ENCODE measurements at places on chromosomes 5 and 9.

GRCh38 chr9:109372246-109372645, 51.4 kb upstream of the EPB41L4B start:
- DNase-seq = no peak

- DNase-seq = no peak
These were observed 115.7 kb downstream of the TLE1 start for GRCh38 chr9:81573415-81574321.

GRCh38 chr9:8713811-8714165, 914.2 kb upstream of the DMAC1 start:
- no peak for DNase-seq

DNA sequence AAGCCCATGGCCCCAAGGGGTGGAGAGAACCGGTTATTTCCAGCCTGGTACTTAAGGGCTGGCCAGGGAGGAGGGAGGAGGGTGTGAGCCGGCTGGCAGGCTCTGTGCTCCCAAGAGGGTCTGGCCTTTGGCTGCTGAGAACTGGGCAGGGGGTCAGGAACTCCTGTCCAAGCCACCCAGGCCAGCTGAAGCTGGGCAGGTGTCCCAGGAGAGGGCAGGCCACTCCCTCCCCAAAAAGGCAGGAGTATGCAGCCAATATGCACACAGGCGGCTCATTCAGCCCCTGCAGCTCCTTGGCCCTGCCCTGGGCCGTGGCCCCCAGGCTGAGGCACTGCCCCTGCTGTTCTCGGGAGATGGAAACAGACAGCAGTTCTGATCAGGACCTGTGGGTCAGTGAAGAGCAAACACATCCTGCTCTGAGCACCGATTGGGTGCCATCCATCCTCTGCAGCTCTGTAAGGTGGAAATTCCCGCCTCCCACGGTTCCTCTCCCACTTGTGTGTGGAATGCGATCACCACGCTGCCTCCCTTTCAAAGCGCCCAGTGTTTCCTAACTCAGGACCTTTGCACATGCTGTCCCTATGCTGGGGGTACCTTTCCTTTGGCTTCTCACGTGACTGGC, 17.1 kb upstream of the KIF12 start:
- peak; percentile 55 for DNase-seq

DNA sequence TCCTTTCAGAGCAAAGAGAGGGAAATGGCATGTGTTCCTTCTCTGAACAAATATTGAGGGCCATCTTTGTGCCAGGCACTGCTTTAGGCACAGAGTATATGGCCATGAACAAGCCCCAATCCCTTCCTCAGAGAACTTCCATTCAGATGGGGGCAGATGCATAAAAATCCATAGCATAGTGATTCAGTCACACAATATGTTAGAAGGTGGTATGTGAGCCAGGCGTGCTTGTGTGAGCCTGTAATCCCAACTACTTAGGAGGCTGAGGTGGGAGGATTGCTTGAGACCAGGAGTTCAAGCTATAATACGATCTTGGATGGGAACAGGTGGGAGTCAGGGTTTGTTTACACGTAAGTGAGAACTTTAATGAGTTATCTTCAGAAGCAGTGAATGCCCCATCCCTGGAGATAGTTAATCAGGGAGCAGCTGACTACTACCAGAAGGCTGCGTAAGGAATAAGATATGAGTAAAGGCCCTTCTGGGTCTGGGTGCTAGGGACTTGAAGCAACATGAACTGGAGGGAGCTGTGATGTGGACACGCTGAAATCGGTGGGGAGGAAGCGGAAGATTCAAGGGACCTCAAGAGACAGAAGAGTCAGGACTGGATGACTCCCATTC, 27.1 kb downstream of the NANS start:
- no peak for DNase-seq

DNA sequence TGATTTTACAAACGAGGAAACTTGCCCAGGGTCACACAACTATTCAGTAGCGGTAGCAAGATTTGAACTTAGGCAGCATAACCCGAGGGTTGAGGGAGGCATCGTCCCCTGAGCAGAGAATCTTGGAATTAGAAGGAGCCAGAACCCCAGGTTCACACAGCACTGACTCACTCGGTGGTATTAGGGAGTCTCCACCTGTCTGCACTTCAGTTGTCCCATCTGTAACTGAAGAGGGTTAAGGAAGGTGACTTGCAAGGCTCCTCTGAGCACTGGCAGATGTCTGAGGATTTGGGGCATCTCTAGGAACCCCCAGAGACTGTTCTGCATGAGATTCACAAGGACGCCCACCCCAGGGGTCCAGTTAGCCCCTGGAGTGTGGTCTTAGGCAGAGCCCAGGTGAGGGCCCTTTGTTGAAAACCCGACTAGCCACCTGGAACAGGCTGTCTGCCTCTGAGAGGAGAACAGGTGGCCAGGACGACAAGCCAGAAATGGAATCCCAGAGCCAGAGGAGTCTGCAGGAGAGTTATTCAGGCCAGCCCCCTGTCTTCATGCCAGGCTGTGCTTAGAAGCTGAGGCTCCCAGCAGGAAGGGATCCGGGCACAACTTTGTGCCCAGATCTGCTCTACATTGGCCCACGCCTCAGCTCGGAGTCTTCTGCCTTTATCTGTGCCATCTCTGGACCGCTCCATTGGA, 50.0 kb upstream of the ORM1 start:
- peak; percentile 55 for DNase-seq

GRCh38 chr5:21931116-21931515, 922.0 kb downstream of the CDH12 start:
- no peak for DNase-seq

- no peak for DNase-seq
These were observed 28.6 kb upstream of the SELENOP start for GRCh38 chr5:42840269-42840668.

GRCh38 chr9:35664531-35665470, at the start of gene ARHGEF39:
Gene ARHGEF39, minus strand, starts transcription at chr9:35665195. Its CDS starts 26 bp downstream, at chr9:35665169.
- peak; percentile 92 for DNase-seq

- DNase-seq = no peak
These were observed 546.9 kb upstream of the C9orf72 start for GRCh38 chr9:28120184-28120583.

- DNase-seq = no peak
These were observed 140.1 kb downstream of the MTX3 start for GRCh38 chr5:79850941-79851340.

All from spleen (tissue), 13 donors.